GF-D8 (cell line): ENCODE measurements at places on chromosomes 2 and 18.

GRCh38 chr2:236558993-236559978 lies 10.3 kb upstream of the ACKR3 start:
- no peak for DNase-seq

DNA sequence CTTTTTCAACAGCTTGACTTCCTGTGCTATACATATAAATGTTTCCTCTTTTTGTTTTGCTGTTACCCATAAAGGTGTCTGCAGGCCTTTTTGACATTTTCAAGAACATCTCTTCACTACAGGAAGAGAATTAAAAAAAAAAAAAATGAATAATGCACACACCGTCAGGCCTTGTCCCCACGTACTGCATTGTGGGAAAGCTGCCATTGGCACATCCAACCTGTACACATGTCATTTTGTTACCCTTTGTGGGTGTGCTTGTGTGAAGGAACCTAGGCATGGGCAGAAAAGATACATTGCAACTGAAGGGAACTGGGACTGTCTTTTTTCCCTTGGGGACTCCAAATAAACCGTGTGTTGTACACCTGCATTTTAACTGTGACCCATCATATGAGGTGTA lies 16.8 kb upstream of the TMEM37 start:
- DNase-seq = no peak

GRCh38 chr18:13611142-13611600 lies 115.2 kb downstream of the FAM210A start:
- DNase-seq = no peak

DNA sequence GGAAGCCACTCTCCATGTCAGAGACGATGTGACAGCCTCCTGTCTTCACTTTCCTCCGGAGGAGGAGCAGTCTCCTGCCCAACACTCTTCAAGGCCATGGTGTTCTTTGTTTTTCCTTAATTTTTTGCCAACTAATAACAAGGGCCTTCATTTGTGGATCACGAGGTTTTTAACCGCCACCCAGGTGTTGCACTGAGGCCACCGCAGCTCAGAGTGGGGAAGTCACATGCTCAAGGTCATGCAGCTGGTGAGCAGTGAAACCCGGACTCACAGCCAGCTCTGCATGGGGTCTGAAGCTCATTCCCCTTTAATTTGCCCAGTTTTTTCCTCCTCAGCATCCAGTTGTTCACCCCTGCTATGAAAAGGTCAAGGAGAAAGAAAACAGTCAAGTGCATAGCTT lies 19.6 kb downstream of the ENOSF1 start:
- DNase-seq = no peak

- DNase-seq = no peak
These were observed 2.6 kb upstream of the ZFP36L2 start for GRCh38 chr2:43228756-43229659.

DNA sequence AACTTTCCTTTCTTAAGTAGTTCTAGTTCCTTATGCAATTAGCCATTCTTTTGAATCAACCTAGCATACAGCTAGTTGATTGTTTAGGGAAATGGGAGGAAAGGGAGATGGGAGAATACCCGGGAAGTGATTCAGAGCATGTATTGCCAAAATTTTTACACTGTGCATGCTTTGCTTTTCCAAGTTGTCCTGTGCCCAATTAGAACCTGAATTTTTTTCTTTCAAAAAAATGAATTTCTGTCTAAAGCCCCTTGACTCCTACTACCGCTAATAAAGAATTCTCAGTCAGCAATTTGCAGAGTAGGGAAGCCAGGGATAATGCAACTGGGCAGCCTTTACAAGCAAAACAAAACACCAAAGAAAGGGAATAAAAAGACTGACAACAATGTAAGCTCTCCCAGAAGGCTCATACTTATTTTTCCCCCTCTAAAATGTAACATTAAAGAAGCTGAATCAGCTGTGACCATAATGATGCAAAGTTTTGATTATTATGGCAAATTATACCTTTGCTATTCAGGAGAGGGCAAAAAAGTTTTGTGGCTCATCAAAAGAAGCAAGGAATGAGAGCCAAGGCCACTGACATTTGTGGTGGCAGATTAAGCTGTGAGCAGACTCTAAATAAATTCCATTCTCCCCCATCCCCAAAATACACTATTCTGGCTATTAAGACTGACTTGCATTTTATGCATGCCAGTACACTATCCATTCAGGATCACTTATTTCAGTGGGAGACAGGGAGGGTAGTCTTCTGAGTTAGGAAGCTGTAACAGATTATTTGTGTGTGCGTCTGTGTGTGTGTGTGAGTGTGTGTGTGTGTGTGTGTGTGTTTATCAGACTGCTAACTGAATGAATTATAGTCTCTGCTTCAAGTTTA lies 174.3 kb downstream of the ERBB4 start:
- no peak for DNase-seq

- DNase-seq = no peak
These were observed 88.1 kb upstream of the CYP26B1 start for GRCh38 chr2:72235497-72236415.

DNA sequence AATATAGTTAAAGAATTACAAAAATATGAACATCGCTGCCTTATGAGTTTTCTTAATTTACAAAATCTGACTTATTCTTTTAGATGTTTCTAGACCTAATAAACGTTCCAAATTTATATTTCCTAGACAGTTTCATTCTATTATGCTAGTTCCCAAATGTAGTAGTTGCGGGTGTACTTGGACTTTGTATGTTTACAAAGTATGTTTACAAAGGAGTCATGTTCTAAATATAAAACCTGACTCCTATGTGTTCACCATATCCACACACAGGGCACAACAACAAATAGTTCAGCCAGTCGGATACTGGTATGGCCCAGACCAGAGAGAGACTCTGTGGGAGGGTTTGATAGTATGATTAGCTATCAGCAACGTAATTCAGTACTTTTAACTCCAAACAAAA lies 230.7 kb downstream of the KCNH7 start:
- no peak for DNase-seq

DNA sequence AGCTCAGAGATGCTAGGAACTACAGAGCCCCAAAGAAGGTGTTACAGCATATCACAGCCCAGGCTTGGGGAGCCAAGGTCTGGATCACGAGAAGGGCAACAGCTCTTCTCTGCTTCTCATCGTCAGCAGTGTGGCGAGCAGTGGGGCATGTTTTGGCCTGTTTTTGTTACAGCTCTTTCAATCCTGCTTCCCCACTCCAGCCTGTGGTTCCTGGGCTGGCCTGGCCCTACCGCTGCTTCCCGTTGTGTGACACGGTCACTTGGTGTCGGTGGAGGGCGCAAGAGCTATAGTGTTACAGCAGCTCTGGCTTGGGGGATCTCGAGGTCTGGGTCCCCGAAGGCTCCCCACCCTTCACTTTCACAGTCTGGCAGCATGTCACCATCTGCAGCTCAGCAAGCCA lies 870.2 kb downstream of the CBLN2 start:
- DNase-seq = no peak

GRCh38 chr18:50158866-50159653 lies 35.9 kb downstream of the MYO5B start:
- no peak for DNase-seq

DNA sequence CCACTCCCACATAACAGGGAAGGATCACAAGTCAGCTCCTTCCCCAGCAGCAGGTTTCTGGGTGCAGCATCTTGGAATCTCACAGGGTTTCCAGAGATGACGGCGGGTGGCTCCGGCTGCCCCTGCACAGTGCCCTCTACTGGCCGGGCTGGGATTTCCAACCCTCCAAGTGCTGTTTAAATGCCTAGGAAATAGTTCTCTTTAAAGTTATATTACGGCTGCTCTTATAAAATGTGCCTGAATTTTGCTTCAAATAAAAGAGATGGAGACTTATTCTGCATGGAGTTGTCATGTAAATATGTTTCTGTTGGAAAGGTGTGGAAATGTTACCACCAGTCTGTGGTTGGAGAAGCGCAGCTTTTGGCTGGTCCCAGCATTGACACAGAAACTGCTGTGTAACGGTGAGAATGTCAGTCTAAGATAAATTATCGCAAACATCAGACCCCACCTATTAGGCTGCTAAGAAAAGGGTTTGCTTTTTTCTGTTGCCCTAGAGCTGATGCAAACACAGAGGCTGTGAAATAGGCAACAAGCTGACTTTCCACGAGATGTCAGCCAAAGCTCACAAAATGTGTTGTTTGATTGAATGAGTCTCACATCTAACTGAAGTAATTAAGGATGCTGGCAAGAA lies 3.3 kb upstream of the HJURP start:
- no peak for DNase-seq

GRCh38 chr2:159912580-159912979 lies 114.6 kb upstream of the CD302 start:
- DNase-seq = no peak

GRCh38 chr2:46978723-46979122 lies 63.1 kb upstream of the MCFD2 start:
- DNase-seq = no peak

- no peak for DNase-seq
These were observed 246.6 kb upstream of the SESTD1 start for GRCh38 chr2:179511105-179511789.

GRCh38 chr2:10501451-10501961 lies 53.4 kb upstream of the ODC1 start:
- no peak for DNase-seq

DNA sequence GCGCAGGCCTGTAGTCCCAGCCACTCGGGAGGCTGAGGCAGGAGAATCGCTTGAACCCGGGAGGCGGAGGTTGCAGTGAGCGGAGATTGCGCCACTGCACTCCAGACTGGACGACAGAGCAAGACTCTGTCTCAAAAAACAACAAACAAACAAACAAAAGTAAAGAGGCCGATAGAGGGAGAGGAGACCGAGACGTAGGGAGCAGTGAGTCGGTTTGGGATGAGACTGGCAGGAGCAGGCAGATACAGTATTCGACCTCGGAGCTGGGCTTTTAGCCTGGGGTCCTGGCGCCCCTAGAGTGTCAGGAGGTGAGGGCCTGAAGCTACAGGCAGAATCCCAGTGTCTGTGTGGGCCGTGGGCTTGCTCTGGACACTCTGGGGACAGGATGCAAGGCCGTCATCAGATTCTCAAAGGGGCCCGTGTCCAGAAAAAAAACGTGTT lies 51.2 kb downstream of the SLC4A1AP start:
- DNase-seq = no peak

DNA sequence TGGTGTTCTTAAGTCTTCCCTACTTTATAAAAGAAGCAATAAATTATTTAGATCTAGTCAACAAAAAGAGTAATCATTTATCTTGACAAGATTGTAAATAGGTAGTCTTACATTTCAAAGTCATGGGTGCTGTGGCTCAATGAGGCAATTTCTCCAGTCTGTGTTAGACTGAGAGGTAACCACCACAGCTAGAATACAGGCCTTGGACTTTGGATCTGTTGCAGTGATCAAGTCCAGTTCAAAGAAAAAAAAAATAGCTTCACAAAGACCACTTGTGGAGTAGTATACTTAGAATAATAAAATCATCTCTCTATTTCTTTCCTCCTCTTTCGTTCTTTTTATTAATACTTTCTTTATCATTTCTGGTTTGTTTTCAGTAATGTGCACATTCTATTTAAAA lies 93.1 kb upstream of the FSIP2 start:
- DNase-seq = no peak

DNA sequence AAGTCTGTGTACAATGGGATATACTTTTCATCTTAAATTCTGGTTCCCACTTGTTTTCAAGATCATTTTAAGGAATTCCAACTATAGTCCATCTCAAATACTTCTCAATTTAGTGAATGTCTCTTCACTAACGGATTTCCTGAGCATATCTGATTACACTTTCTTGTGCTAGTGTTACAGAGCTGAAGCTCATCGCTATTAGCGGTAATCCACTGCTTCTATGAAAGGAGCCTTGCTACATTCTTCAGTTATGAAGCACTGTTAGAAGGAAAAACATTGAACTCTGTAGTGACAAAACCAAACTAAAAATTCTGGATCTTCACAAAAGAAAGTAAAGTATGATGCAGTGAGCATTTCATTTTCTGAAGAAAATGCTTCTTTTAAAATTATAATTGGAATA lies 72.0 kb downstream of the AGPS start:
- DNase-seq = no peak

- DNase-seq = no peak
These were observed 384.2 kb upstream of the SALL3 start for GRCh38 chr18:78595453-78595852.

DNA sequence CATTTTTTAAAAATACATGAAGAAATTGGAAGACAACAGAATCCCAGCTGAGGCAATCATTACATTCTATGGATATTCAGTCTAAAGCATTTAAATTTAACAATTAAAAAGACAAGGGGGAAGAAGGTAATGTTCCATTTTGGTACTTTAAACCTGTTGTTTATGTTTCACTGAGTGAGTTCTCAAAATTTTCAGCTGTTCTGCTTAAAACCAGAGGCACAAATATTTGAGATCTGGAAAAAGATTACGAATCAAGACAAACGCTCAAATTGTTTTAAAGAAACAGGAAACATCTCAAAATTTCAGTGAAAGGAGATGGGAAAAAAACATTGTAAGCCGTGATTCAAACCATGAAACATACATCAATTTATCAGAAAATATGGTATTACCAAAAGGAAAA lies 656.2 kb upstream of the CHAC2 start:
- no peak for DNase-seq

DNA sequence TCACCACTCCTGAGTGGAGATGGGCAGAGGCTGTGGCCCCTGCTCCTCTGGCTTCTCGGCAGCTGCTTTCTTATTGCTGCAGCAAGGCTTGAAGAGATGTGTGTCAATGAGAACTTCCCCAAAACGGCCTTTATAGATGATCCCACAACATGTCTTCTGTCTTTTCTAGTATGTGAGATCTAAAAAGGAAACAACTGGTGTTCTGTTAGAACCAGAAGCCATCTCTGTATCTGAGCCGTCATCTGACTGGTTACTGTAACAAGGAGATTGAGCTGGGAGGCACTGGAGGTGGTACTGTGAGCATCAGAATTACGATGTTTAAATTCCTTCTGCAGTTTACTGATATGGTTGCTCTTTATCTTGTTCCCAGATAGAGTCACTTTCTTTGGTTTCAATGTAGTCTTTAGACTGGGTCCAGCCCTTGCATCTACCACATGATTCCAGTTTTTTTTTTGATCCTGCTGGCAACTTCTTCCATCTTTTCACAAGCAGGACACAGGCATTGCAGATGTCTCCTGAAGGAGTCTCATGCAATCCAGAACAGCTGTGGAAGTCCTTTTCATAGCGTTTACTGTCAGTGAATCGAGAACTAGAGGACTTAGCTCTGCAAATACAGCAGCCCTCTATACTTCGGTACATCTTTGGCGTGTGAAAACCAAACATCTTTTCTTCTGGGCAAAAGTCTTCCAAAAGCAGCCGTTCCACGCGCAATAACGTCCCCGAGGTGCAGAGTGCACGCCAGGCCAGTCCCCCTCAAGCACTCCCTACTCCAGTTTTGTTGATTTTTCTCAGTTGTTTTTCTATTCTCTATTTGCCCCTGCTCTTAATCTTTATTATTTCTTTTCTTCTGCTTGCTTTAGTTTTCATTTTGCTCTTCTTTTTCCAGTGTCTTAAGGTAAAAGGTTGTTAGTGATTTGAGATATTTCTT lies 29.7 kb downstream of the TAF4B start:
- DNase-seq = peak; percentile 77
